Mucosa of descending colon (tissue), 3 donors: ENCODE measurements at places on chromosomes 5 and 9. TPM values are rescaled to one million over a fixed set of nuclear protein-coding genes. Genes with fewer than 3 reads are reported as not detected.
A peak's percentile ranks its signal among the peaks of the same experiment; 100 is the strongest.

DNA sequence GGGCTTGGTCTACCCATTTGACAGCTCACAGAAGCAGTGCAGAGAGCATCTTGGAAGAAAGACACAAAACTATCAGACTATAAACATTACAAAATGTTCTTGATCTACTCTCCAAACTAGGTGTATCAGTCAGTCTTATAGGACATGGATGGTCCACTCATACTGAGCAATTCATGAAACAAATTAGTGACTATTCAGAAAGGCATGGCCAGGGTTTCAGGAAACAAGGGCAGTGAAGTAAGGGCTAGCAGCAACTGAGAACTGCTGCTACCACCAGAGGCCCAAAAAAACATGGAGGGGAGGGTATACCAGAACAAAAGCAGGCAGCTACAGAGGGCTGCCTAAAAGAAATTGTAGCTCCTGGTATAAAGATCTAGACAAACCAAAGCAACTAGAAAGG lies 287.0 kb downstream of the PIK3R1 start:
- no peak for DNase-seq

DNA sequence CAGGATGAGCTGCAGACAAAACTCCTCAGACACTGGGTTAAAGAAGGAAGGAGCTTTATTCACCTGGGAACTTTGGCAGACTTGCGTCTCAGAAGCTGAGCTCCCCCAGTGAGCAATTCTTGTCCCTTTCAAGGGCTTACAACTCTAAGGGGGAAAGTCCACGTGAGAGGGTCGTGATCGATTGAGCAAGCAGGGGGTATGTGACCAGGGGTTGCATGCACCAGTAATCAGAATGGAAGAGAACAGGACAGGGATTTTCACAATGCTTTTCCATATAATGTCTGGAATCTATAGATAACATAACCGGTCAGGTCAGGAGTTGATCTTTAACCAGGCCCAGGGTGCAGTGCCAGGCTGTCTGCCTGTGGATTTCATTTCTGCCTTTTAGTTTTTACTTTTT lies 202.8 kb upstream of the MRPS30 start:
- DNase-seq: no peak

DNA sequence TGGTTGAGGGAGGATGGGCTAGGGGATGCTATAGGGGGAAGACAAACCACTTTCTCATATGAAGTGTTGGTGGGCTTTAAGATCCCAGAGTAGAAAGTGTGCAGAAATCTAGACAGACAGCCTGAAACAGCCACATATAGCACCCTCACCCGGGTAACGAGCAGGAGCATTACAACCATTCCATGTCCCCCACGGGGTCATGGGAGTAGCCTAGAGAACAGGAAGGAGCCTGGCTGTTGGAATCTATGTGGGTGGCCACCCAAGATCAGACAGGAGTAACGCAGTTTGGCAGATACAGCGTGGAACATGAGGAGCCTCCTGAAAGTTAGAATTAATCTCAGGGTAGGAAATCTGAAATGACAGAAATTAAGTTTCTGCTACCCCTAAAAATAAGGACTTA lies 146.1 kb upstream of the RAI14 start:
- no peak for DNase-seq

GRCh38 chr9:114112778-114113584 lies 13.9 kb upstream of the KIF12 start:
- peak; percentile 79 for DNase-seq

DNA sequence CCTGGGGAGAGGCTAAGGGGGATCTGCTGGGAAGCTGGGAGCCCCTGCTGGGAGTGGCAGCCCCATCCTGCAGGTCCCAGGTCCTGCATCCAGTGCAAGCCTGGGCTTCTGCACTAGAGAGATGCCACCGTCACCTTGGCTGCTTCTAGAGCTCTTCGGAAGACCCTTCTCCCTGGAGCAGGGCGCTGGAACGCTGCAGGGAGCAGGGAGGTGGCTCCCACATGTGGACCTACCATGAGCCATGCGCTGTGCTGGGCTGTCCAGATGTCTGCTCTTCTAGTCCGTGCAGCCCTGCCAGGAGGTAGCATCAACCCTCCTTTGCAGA lies 90.9 kb upstream of the PHYKPL start:
- DNase-seq: no peak

DNA sequence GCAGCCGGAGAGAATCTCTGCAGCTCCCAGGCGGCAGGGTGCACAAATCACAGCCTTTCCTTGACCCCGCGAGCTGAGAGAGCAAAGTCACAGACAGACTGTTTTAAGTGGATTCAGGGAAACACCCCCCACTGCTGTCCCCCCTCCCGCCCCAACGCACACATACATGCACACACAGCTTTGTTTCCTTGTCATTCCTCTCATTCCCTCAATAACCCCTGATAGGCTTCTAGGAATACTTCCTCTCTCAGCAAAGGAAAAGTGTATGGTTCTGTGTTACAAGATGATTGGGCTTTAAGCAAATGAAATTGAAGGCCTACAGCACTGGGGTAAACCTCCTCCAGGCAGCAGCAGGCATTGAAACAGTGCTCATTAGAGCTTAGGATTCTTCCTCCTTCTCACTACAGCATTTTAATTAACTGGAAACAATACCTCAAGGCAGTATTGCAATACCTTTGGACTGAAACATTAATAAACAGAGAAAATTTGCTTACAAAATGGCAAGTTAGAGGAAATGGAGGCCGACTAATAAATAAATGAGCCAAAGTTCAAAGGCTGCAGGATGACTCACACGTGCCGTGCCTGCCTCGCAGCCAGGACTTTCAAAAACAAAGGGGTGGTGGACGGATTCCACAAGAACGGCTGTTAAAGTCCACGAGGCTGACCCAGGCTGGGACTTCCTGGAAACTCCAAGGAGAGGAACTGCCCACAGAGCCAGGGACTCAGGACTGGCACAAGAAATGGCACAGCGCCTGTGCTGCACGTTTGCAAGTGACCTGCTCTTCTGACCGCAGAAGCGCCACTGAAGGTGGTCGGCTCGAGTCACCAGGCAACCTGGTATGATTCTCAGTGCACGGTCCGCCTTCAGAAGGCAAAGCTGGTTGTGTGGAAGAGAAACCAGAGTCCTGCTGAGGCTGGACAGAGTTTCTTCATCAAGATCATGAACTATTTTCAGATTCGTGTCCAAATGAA lies 236.2 kb downstream of the SYK start:
- peak; percentile 71 for DNase-seq

DNA sequence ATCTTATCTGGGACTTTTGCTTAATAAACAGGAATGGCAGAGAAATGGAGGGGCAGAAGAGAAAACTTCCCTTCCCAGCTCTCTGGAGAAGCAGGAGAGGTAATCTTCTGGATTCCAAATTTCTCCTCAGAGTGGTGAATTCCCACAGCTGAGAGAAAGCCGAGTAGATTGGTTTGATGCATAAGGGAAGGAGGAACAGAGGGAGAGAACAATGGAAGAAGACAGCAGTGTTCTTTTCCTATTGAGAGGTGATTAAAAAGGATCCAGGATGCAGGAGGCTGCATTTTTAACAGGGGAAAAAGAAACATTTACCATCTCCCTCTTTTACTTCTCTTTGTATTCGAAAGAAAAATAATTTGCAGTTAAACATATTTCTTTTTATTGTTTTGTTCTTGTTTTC lies 13.1 kb downstream of the SH3RF2 start:
- no peak for DNase-seq

DNA sequence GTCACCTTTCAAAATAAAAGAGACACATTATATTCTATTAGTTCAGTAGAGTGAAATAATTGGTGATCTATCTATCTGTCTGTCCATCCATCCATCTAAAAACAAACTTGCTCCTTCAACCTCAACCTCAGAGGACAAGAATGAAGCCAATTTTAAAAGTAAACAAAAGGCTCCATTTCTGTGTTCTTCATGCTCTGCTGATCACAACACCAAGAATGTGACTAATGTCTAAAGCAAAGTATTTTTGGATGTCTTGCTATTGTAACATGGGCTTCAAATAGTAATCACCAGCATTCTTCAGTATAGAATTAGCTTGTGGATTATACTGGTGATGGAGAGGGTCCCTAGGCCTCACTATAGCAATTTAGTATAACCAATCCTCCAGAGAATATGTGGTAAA lies 1304.4 kb downstream of the MAT2B start:
- no peak for DNase-seq

DNA sequence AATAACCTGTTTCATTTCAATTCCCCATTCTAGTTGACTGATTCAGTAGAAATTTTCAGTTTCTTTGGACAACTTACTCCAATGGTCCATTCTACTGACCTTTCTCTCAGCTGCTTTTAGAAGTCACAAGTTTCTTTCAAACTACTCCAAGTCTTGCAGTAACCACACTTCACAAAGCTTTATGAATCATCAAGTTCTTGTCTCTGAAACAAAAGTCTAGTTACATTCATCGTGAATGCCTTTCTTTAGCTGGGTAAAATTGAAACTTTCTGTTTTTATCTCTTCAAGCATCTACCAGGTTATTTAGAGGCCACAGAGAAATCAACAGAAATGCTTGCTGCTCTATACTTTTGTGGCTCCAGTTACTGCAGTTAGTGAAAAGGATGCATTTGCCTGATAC lies 405.4 kb downstream of the TMEM232 start:
- DNase-seq: no peak

- no peak for DNase-seq
Observed at GRCh38 chr5:124355928-124356327, 390.5 kb downstream of the ZNF608 start.

DNA sequence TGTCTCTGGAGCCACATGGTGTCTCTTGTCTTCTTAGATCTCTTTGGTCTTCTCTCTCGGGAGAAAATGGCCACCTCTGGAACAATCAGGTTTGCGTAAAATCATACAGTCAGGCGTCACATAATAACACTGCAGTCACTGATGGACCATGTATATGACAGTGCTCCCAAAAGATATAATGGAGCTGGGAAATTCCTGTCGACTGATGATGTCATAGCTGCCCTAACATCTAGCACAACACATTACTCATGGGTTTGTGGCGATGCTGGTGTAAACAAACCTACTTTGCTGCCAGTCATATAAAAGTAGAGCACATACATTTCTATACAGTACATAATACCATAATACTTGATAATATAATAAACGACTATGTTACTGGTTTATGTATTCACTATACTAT lies 30.1 kb upstream of the RAI14 start:
- no peak for DNase-seq

GRCh38 chr5:77852514-77853352 lies 76.6 kb upstream of the TBCA start:
- peak; percentile 20 for DNase-seq

DNA sequence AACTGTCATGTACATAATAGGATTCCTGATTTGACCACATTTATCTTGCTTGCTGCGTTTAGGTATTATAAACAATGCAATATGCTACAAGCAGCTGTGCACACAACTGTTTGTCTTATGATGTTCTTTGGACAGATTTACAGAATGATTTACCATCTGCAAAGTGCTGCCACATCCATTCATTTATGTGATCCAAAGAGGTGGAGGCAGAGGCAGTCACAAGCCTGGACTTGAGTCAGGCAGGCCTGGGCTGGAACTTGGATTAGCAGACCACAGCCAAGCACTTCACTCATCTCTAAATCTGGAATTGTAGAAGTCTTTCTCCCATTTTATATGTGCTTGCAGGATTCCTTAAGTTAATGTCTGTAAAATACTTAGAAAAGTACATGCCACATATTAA lies 149.0 kb downstream of the INSYN2B start:
- DNase-seq: no peak

- DNase-seq: no peak
Observed at GRCh38 chr5:43702815-43703214, 99.8 kb downstream of the NNT start.

GRCh38 chr5:58360794-58361193 lies 99.1 kb downstream of the PLK2 start:
- DNase-seq: no peak

- peak; percentile 48 for DNase-seq
Observed at GRCh38 chr5:161547738-161548486, 1.4 kb upstream of the GABRB2 start.

DNA sequence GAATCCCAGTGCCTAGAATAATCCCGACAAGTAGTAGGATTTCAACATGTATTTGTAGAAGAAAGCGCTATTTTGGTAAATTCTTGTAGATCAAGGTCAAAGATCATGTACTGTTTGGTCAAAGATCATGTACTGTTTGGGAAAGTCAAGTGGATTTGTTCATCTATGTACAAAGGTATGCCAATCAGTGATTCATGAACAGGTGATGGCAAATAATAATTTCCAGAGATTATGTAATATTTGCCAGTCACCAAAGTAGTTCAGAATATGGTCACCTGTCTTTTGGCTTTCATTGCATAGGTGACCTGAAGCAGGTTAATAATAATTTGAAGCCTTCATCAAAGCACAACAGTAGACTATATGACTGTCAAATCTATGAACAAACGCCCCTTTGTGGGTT lies 398.2 kb downstream of the EFNA5 start:
- no peak for DNase-seq

GRCh38 chr5:136738829-136739228 lies 373.5 kb upstream of the TRPC7 start:
- no peak for DNase-seq

DNA sequence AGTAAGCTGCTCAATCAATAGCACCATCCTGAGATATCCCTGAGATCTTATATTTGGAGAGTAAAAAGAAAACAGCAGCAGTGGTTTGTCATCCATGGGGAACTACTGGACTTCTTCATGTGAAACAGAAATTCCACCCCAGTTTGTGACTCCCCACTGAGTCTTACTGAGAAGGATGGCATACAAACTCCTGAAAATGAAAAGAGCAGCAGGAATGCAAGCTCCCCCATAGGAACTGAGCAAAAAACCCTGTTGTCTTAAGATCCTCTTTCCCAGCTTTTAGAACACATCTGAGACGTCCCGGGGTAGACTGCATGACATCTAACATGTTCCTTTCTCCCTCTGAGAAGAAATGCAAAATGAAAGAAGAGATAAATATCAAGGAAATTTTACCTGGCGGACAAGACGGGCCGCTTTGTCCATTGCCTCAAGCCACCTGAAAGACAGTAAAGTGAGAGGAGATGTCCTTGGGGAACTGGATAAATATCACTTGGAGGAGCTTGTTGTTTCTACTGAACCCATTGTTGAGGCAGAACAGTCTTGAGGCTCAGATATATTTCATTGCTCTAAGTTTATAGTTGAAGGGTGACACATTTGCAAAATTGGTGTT lies 117.1 kb downstream of the NUDT12 start:
- DNase-seq: no peak

- DNase-seq: no peak
Observed at GRCh38 chr5:100319885-100320284, 215.3 kb upstream of the FAM174A start.

Gene CACNA1B
- total RNA-seq: 0.22 TPM

Gene C9orf153
- total RNA-seq: not detected

Gene TEX48
- total RNA-seq: not detected

Gene BAAT
- total RNA-seq: not detected

Gene LRRC70
- 0.75 TPM for total RNA-seq

Gene OR2S2
- total RNA-seq: not detected

Gene TRPM6
- total RNA-seq: 45.9 TPM

Gene PCDHGA12
- 5.5 TPM for total RNA-seq

Gene SLC45A2
- 0.28 TPM for total RNA-seq

Gene IRX2
- 0.09 TPM for total RNA-seq

Gene CHD1
- total RNA-seq: 56.3 TPM

Gene TMEM215
- total RNA-seq: not detected

Gene ZFR
- total RNA-seq: 73.3 TPM

Gene SLF1
- 6.6 TPM for total RNA-seq

Gene INSL4
- total RNA-seq: not detected

Gene SNCAIP
- total RNA-seq: 2.7 TPM
